Erythroblast (primary cell): ENCODE measurements at places on chromosomes 16 and 17.

DNA sequence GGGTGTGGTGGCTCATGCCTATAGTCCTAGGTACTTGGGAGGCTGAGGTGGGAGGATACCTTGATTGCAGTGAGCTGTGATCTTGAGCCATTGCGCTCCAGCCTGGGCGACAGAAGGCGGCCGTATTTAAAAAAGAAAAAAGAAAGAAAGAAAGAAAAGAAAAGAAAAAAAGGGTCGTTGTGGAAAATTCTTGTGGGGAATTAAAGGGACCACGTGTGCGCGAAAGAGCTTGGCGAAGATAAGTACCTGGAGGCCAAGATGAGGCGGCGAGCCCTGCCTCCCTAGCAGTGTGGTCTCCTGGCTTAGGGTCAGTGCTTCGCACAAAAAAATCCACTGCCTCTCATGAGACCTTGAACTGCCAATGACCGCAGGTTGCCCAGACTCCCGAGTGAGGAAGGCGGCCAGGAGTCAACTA, 728 bp upstream of the NMT1 start:
- DNase-seq, result no peak

DNA sequence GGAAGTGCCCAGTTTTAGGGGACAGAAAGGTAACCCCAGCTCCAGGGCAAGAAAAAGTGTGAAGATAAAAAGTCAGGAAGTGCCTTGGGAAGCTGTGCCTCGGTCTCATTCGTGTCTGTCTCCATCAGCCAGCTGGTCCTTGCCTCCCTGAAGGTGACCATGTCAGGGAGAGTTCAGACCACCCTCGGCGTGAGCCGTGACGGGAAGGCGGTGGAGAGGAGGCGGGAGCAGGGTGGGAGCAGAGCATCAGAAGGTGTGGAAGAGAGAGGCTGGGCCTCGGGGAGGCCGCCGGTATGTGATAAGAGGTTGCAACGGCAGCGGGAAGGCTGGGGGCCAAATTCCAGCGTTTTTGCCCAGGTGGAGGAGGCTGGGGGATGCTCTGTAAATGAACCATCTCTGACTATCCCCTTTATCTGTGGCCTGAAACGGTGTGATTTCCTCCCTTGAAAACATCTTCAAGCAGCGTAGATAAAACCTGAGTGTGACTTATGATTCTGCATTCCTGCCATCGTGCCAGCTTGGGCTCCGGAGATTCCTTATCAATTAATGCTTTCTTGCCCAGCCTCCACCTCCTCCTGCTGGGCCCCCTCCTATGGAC, 251.8 kb downstream of the IRF8 start:
- no peak for DNase-seq

DNA sequence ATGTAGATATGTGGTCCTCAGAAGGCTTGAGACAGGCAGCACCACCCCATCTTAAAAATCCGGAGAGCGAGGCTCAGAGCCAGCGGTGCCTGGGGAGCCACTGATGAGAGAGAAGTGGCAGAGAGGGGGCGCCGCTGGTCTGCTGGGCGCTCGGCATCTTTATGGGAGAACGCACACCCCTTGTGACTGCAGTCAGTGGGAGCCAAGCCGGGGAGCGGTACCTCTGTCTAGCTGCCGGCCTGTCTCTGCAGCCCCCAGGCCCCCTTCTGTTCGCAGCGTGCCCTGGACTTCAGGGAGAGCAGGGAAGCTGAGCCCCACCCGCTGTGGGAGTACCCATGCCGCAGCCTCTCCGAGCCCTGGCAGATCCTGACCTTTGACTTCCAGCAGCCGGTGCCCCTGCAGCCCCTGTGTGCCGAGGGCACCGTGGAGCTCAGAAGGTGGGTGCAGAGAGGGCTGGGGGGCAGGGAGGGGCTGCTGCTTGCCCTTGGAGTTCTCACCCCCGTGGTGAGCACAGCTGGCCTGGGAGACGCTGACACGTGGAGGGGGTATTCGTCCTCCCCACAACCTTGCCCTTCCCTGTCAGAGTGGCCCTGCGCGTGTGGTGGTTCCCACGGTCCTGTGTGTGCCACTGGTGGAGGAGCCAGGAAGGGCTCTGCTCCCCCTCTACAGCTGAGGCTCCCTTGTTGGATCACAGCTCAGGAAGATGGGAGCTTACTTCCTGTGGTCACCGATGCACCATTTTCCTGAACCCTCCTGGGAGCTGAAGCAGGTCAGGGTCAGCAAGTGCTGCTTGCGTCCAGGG, 44.8 kb downstream of the PRMT7 start:
- DNase-seq, result no peak

- no peak for DNase-seq
Observed at GRCh38 chr17:7131423-7131791, 16.8 kb upstream of the ASGR2 start.

- DNase-seq, result peak; percentile 16
Observed at GRCh38 chr17:77425791-77426641, 285.2 kb downstream of the SEC14L1 start.

DNA sequence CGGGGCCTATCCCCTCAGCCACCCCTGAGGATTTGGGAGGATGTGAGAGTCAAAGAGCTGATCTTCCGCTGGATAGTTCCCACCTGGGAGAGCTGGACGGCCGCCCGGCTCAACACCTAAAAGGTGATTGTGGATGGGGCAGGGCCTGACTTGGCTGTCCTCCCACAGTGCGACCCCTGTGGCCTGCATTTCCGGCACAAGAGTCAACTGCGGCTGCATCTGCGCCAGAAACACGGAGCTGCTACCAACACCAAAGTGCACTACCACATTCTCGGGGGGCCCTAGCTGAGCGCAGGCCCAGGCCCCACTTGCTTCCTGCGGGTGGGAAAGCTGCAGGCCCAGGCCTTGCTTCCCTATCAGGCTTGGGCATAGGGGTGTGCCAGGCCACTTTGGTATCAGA, 4.5 kb downstream of the BCL6B start:
- no peak for DNase-seq
